ENCODE measurements at places on chromosomes 11 and 22. TPM values are rescaled to one million over a fixed set of nuclear protein-coding genes. Genes with fewer than 3 reads are reported as not detected.

Gene SCGB1A1
- not detected for total RNA-seq

Gene MYBPC3
- total RNA-seq: 0.68 TPM

Gene SLC25A18
- total RNA-seq: 4.2 TPM

Gene CD3G
- total RNA-seq: 1.1 TPM

Gene NUDT22
- total RNA-seq: 42.9 TPM

- no peak overlapping the region for H3K4me3 ChIP-seq
- H3K4me1 ChIP-seq: no peaks in the 10 kb centered on the region
- no peaks in the 10 kb centered on the region for H3K36me3 ChIP-seq
- DNase-seq: no peak
- H3K27me3 ChIP-seq: no peaks in the 10 kb centered on the region
Observed at GRCh38 chr11:106384429-106384828, 307.0 kb downstream of the AASDHPPT start.

DNA sequence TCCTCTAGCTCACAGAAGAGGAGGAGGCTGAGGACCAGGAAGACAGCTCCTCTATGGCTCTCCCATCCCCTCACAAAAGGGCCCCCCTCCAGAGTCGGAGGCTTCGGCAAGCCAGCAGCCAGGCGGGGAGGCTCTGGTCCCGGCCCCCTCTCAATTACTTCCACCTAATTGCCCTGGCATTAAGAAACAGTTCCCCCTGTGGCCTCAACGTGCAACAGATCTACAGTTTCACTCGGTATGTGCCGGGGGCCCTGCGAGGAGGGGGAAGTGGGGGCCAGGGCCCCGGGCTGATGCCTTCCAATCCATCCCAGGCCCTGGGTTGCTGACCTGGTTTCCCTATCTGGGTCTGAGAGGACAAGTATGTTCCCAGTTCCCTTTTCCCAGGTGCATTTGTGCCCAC, 7.9 kb downstream of the FOXR1 start:
- H3K36me3 ChIP-seq: no peaks in the 10 kb centered on the region
- H3K4me3 ChIP-seq: no peak overlapping the region
- no peaks in the 10 kb centered on the region for H3K27me3 ChIP-seq

DNA sequence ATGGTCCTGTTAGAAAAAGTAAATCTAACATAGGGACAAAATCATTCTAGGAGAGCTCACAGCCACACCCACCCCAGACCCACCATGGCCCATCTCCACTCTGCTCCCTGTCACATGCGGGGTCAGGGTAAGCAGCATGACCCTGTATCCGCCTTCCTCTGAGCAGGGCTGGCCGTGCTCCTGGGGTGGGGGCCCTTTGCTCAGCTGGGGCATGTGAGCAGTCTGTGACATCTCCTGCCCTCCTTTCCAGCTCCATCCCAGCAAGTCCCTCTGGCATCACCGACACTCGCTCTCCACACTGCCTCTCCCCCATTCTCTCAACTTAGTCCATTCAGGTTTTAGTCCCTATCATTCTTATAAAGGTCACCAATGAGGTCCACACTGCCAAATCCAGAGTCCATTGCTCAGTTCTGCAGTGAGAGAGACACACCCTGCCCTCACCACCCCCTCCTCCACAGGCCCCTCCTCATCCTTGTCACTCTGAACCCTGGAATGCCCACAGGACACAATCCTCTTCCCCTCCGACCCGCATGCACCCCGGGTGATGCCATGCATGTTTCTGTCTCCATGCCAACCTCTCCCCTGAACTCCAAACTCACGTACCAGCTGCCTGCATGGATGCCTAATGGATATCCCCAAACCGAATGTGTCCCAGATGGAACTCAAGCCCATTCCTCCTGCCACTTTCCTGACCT, 65.1 kb upstream of the PITPNB start:
- H3K27me3 ChIP-seq: no peaks in the 10 kb centered on the region
- no peak overlapping the region for H3K4me3 ChIP-seq
- H3K27ac ChIP-seq: no peak overlapping the region
- no peak for DNase-seq
- H3K4me1 ChIP-seq: no peaks in the 10 kb centered on the region

GRCh38 chr11:13348305-13348704, 70.7 kb downstream of the BMAL1 start:
- H3K27ac ChIP-seq: no peak overlapping the region
- H3K4me3 ChIP-seq: no peak overlapping the region
- no peaks in the 10 kb centered on the region for H3K4me1 ChIP-seq
- H3K27me3 ChIP-seq: no peaks in the 10 kb centered on the region
- DNase-seq: no peak

DNA sequence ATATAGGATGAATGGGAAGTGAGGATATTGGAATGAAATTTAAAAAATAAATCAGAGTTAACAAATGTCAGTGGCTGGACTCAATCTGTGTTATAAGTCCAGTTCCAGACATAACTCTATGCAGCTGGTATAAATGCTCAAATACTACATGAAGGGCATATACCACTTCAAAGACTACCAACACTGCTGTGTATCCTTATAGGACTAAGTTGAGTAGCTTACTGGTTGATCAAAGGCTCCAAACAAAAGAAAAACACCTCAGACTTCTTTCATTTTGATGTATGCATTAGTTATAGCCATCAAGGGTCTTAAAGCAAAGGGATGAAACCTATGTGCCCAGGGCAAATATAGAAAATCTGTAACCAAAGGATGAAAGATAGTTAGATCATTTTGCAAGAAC, 86.2 kb downstream of the PAK1 start:
- H3K4me1 ChIP-seq: no peaks in the 10 kb centered on the region
- no peaks in the 10 kb centered on the region for H3K36me3 ChIP-seq
- no peak overlapping the region for H3K4me3 ChIP-seq

Data from hepatocyte (in vitro differentiated cells).